ENCODE measurements at places on chromosomes 2 and 18.

GRCh38 chr2:238252766-238253630 lies 13.2 kb upstream of the HES6 start:
- DNase-seq, result no peak

- DNase-seq, result no peak
Observed at GRCh38 chr2:71101656-71102055, 28.4 kb downstream of the MCEE start.

DNA sequence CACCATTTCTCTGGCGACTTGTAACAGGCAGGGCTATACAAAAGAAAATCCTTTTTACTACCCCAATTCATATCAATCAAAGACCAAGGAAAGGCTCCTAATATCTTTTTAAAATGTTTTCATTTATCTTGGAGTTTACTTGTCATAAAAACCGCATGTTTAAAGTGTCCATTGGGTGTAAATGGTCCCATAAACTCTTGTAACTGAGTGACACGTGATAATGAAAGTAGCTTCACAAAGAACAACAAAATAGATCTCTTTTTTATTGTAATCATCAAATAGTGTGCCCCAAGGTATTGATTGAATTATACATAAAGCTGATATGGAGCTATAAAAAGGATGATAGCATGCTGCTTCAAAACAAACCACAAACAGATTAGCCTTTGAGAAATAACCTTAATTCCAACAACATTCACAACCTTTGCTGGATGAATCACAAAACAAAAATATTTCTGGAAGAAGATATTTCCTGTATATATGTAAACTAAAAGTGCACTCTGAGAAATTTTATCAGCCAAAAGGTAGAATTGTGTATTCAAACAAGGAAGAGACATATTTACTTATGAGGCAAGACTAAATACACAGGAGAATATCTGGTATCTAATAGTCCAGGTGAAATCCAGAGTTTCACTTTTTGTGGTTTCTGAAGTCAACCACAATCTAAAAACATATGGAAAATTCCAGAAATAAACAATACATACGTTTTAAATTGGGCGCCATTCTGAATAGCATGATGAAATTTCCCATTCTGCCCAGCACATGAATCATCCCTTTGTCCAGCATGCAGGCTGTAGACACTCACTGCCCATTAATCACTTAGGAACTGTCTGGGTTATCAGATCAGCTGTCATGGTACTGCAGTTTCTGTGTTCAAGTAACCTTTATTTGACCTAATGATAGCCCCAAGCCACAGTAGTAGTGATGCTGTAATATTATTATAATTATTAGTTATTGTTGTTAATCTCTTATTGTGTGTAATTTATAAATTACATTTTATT lies 237.5 kb downstream of the PIK3C3 start:
- DNase-seq, result no peak

DNA sequence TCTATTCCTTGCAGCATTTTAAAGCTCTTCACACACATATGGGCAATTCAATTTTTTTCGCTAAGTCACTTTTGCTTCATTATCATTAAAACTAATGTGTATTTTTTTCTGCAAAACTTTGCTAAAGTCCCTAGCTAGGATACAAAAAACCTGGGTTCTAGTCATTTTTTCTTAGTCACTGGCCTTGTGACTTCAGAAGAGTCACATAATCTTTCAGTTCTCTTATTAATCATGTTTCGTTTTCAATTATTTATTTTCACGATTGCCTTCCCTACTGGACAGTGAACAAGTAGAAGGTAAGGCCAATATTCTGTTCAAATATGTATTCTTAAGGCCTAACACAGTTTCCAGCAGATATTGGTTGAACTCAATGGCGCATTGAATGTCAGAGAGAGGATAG lies 60.9 kb upstream of the CYRIA start:
- DNase-seq, result no peak

DNA sequence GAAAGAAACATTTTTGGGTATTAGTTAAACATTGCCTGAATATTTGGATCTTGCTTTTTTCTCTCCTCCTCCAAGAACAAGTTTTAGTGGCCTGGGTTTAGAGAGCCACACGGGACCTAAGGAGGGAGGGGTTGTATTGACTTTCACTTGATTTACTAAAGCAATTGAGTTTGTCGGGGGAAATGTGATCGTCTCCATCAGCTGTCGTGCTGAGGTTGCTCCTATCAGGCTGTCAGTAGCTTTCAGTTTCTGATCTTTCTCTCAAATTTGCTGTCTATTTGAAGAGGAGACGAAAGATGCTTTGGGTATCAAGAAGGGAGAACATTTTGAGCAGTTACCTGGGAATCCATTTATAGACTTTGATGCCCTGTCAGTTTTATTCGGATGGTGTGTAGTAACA lies 106.0 kb downstream of the SETBP1 start:
- DNase-seq, result no peak

DNA sequence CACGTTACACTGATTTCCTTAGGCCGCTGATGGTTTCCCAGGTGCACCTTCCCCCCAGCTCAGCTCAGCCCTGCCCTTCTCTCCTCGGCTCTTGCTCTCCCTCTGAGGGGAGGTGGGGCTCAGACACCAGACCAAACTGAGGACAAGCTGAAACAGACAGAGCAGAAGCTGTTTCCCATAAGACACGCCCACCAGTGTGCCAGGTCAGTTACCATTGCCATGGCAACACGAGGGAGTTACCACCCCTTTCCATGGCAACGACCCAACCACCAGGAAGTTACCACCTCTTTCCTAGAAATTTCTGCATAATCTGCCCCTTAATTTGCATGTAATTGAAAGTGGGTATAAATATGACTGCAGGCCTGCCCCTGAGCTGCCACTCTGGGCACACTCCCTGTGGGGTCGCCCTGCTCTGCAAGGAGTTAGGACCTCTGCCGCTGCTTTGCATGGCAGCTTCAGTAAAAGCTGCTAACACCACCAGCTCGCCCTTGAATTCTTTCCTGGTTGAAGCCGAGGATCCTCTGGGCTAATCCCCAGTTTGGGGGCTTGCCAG lies 120.9 kb upstream of the SMIM21 start:
- no peak for DNase-seq

DNA sequence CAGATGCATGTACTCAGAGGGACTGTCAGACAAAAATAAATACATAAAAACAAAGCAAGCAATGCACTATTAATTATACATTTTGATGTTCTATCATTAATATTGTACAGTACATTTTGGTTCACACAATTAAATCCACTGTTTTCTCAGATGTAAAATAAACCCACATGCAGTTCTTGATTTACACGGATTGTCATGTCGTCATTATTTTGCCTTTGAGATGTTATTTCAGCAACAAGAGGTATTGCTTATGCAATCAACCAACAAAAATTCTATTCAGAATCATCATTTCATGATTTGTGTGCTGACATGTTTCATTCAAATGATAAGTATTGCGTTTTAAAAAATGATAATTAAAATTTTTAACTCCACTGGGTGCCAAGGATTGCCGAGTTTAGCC lies 79.2 kb downstream of the TSHZ1 start:
- no peak for DNase-seq

- DNase-seq, result no peak
Observed at GRCh38 chr2:175206866-175207265, 25.4 kb upstream of the ATP5MC3 start.

GRCh38 chr2:240202586-240202985 lies 62.1 kb upstream of the OTOS start:
- DNase-seq, result no peak

Measured in GM18507 (cell line).